ENCODE measurements at places on chromosomes 11 and 22.

DNA sequence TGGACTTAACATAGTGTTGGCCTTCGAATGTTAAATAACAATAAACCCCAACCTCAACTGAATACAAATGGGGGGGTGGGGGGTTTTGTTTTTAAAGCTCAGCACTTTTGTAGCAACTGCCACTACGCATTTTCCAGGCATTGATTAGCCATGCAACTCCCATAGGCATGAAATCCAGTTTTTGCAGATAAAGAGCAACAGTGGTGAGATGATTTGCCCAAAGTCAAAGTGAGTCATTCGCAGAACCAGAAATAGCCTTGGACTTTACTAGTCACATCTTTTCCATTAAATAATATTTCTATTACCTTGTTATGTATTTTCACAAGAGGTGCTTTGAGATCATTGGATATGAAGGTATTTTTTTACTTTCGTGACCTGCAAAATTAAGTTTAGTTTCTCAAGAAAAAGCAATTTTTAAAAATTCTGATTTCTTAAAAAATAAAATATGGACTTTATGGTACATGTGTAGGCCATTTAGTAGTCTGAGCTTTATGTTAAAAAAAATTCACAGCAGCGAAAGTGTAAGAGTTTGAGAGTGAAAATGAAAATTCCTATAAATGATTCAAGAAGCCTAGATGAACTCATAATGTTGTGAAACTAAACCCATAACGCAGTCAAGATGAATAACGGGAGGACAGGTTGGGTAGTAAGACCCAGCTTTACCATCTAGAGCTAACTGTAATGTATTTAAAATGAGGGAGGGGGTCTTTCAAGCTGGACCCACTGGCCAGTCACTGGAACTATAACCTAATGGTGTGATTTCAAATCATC, 1.9 kb upstream of the PHF21A start:
- no peak for DNase-seq

DNA sequence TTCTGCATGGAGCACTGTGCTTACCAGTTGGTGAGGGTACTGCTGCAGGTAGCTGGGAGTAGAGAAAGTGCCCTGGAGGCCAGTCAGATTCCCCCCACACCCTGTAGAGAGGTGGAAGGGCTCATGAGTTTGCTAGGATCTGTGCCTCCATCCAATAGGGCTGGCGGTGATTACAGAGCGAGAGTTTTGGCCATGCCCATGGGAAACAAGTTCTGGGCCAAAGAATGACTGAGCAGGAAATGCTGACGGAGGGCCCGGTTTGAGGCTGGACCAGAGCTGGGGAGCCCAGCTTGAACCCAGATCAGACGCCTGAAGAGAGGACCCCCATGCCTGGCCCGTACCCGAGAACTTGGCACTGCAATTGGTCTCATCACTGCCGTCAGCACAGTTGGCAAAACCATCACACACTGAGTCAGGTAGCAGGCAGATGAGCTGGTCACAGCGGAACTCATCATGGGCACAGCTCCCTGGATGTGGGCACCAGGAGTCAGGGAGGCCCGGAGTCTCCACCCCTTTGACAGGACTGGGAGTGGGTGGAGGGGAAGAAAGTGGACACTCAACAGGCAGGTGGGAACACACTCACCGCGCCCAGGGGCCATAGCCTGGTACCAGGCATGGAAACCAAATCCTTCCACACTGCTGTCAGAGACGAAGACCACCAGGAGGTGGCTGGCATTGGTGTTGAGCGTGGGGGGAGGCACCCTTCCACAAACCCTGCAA, 2.1 kb downstream of the MFRP start:
- no peak for DNase-seq

DNA sequence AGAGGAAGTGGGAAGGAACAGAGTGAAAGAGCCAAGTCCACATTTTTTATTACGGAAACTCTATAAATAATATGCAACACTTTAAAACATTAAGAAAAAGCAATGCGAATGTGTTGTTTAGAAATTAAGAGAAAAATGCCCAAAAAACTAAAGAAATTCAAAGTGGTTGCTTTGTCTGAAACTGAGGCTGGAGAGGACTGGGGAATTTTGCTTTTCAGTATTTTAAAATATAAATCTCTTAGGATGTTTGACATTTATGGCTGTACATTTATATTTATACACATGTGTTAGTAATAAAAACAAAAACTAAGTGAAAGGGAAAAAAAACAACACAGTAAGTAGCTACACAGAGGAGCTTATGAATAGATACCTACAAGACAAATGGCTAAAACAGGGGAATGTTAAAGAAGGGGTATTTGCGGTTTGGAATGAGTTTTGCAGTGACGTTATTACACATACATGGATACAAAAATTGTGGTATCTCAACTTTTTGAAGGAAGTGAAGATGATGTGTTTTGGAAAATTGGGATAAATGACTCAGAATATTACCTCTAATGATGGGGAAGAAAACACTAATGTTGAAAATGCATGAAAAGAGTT, 97.0 kb upstream of the DRD2 start:
- DNase-seq = no peak

DNA sequence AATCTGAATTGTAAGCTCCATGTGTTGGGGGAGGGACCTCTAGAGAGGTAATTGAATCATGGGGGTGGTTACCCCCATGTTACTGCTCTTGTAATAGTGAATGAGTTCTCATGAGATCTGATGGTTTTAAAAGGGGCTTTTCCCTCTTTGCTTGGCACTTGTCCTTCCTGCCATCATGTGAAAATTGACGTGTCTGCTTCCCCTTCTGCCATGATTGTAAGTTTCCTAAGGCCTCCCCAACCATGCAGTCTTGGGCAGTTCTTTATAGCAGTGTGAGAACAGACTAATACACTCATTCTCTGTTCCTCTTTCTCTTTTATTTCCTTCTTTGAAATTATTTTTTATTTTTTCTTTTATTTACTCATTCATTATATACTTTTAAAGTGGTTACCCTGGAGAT, 239.4 kb downstream of the CSNK2A3 start:
- no peak for DNase-seq

GRCh38 chr11:76250520-76251225, 44.4 kb upstream of the WNT11 start:
- DNase-seq = no peak

GRCh38 chr11:102186551-102187191, 76.4 kb downstream of the YAP1 start:
- DNase-seq = no peak

DNA sequence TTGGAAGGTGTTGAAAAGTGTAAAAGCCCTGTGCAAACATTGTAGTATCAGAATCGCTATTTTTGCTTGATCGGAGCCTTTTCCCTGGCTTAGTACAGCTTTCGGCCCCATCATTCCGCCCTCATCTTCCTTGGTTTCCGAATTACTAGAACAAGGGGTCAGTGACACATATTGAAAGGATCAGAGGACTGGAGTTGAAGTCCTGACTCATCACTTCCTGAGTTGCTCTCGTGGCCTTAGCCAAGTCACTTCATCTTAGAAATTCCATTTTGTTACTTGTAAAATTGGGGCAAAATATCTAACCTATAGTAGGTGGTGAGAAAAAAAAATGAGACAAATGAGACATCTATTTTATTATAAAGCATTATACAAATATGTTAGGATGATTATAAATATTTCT, 375.0 kb downstream of the NTM start:
- no peak for DNase-seq

GRCh38 chr11:125094731-125095130, 16.7 kb downstream of the TMEM218 start:
- no peak for DNase-seq

DNA sequence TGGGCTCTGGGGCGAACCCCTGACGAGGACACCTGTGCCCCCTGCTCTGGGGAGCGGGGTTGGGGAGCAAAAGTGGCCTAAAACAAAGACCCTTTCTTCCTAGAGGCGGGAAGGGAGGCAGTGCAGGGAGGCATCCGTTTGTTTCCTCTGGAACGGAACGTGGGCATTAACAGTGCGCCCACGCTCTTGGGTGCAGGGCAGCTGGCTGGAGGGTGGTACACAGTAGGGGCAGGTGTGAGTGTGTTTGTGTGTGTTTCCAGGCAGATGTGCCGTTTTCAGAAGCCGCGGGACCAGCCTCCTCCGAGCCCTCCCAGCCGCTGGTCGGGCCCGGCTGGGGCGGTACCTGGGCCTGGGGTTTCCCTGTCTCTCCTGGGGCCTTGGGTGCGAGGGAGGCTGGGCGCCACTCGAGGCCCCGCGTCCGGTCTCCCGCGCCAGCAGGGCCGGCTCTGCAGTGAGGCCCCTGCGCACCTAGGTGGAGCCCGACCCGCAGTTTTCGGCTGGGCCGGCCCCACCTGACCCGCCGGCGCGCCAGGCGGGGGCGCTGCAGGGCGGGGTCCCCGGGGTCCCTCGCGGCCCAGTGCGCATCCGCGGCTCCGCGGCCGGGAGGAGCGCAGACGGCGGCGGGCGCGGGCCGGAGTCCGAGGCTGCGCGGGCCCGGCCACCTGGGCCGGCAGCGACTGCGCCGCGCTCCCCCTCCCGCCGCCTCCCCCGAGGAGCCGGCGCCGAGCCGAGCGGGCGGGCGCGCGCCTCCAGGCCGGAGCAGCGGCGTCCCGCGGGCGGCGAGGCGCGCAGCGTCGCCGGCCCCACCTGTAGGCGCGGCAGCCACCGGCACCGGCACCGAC, 1252.7 kb downstream of the BRD1 start:
- DNase-seq = peak; percentile 31

DNA sequence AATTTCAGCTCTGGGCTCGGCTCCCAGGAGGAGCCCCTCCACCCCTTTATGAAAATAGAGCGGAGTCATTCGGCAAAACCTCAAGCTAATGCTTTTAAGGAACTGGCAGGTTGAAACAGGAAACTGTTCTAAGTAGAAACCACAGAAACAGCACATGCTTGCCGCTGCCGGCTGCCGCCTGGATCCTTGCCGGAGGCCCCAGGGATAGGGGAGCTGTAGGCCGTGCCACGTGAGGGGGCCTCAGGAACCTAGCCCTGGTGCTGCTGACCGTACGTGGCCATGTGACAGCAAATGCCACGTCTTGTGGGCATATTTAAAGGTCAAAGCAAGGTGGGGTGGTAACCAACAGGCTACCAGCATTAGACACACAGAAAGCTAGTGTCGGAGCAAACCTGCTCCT, 77.9 kb upstream of the TIMP3 start:
- DNase-seq = no peak

- DNase-seq = no peak
These were observed 36.4 kb downstream of the SWAP70 start for GRCh38 chr11:9700105-9700801.

DNA sequence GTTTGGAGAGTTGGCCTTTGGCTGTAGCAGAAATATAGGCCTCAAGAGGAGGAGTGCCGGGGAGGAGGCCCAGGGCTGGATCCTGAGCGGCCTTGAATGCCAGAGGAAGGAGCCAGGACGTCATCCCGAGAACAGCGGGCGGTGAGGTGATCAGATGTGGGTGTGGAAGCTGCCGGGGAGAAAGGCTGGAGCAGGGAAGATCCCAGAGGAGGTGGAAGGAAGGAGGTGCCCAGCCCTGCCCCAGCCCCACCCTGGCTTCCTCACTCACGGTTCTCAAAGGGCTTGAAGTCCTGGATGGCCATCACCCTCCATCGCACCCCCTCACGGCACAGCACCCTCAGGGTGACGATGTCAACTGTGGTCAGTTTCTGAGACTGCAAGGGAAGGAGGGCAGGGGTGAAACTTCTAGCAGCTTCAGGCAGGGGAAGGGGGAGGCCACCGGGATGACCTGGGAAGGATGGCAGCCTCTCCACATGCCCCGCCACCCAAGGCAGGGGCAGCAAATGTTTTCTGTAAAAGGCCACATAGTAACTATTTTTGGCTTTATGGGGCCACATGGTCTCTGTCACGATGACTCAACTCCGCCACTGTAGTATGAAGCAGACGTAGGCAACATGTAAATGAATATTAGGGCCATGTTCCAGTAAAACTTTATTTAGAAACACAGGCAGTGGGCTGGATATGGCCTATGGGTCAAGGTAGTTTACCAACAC, 10.7 kb downstream of the IL2RB start:
- no peak for DNase-seq

- no peak for DNase-seq
These were observed 28.7 kb downstream of the IGF2 start for GRCh38 chr11:2110521-2110920.

DNA sequence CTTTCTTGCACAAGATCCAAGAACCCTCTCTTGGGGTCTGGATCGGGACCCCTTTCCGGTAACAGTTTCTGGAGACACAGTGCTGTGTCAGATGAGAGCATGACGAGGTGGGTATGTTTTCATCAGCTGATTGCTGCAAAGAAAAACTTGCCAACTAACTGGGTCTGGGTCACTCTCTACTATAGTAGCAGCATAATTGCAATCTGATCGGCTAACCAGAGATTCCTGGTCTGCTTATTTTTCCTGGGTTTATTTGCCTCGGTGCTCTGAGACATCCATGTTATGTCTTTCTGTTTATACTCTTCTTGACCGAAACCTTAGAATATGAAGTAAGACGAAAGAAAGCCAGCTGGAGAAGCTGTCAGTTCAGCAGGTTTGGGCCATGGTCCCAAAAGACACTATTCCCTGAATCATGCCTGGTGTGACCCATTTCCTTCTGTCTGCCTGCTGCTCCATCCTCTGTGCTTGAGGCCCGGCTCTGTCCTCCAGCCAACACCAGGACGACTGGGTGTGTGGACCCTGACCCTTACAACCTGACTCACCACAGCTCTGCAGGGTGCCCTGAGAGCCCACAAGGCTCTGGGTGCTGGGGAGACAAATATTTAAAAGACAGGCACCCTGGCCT, 24.1 kb upstream of the CLMP start:
- DNase-seq = no peak

- DNase-seq = no peak
These were observed 196.2 kb downstream of the MN1 start for GRCh38 chr22:27605390-27605789.

DNA sequence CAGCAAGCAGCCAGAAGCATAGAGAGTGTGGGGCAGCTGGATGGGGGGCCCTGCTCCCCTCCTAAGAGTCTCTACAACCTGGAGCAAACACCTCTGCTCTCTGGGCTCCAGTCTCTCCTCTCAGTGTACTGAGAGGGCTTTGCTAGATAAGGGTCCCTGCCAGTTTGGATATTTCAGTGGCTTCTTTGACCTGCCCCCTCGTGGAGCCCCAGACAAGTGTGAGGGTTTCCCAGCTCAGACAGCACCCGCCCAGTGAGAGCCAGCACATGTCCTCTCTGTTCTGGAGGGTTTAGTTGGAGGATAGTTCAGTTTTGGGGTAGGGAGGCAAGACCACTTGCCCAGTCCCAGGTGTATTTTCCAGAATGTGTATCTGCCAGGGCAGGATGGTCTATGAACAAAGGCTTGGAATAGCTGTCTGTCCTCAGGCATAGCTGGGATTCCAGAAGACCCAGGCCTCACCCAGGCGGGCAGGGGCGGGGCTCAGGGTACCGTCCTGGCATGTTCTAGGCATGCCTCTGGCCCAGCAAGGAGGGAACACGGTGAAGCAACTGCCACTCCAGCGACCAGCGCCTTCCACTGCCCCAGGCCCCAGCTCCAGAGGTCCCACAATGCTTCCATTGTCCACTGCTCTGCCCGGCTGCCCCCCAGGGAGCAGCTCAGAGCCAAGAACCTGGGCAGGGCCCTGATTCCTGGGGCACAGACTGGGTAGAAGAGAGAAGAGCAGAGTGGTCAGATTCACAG, 7.5 kb upstream of the MICALL1 start:
- DNase-seq = no peak

Measured in D721Med (cell line).